Mucosa of descending colon (tissue), 3 donors: ENCODE measurements at places on chromosomes 4 and X.

DNA sequence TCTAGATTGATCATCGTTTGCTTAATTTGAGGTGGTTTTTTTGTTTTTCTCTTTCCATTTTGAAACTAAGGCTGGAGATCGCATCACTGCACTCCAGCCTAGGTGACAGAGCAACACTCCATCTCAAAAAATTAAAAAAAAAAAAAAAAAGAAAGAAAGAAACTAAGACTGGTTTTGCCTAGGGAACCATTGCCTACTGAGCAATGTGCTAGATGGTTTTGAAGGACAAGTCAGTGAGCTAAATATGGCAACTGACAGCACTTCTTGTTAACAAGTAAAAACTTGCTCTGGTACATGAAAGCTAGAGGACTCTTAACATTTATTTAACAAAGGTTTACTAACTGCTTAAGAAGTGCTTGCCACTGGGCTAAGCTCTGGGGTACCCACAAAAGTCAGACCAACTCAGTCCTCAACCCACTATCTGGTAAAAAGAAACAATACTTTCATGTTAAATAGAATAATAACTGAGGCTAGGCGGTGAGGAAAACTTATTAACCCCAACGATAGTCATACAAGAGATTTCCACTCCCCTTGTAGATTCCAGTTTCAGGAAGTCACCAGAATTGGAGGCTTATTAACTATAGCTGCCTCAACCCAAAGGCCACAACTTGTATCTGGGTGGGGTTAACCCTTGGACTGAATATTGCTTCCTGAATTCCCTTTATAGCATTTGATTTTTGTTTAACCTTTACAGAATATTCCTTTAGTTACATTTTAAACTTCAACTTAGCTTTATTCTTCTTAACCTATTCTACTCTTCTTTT, 111.6 kb downstream of the FRYL start:
- DNase-seq: no peak

- DNase-seq: no peak
These were observed 47.8 kb downstream of the LHFPL1 start for GRCh38 chrX:112631892-112632291.

DNA sequence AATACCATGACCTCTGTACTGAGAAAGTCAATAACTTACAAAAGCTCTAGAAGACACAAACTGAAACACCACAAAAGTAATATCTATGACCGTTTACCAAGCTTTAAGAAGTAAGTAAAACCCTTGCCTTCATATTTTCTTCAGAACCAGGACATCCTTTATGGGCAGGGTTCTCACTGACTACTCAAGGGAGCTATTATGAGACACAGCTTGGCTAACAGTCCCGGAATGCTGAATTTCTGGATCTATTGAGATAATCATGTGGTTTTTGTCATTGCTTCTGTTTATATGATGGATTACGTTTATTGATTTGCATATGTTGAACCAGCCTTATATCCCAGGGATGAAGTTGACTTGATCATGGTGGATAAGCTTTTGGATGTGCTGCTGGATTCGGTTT, 19.9 kb upstream of the CDS1 start:
- DNase-seq: no peak

GRCh38 chrX:134004084-134004483, 18.7 kb upstream of the GPC3 start:
- no peak for DNase-seq

DNA sequence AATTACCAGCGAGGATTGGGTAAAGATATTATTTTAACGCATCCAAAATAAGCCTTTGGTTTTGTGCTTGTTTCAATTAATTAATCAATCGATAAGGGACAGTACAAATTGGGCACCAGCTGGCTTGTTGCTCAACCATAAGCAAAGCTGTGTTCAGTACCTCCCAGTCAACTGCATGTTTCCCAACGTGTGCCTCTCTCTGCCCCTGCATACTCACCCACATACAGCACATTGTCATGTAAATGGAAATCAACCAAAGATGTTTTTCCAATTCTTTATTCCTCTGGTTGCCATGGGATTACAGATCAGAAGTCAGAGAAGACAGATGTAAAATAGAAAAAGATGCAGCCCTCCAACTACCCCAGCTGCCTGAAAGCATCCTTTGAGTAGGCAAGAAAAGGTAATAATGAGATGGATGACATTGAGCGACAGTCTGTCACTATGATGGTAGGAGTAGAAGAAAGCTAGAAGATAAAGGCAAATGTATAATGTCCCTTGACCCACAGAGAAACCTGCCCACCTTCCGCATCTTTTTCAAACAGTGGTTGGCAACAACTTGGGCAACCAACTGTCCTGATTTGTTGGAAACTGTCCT, 92.7 kb upstream of the TSPAN7 start:
- DNase-seq: no peak

- DNase-seq: no peak
These were observed 136.2 kb downstream of the PALLD start for GRCh38 chr4:168633064-168633463.

DNA sequence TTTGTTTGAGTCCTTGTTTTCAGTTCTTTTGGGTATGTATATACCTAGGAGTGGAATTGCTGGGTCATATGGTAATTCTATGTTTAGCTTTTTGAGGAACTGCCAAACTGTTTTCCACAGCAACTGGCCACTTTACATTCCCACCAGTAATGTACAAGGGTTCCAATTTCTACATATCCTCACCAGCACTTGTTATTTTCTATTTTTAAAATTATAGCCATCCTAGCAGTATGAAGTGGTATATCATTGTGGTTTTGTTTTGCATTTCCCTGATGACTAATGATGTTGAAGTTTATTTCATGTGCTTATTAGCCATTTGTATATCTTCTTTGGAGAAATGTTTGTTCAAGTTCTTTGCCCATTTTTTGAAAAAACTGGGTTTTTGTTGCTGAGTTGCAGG, 39.6 kb downstream of the TMEM164 start:
- DNase-seq: no peak

- no peak for DNase-seq
These were observed 249.1 kb upstream of the BMP3 start for GRCh38 chr4:80781431-80781830.

DNA sequence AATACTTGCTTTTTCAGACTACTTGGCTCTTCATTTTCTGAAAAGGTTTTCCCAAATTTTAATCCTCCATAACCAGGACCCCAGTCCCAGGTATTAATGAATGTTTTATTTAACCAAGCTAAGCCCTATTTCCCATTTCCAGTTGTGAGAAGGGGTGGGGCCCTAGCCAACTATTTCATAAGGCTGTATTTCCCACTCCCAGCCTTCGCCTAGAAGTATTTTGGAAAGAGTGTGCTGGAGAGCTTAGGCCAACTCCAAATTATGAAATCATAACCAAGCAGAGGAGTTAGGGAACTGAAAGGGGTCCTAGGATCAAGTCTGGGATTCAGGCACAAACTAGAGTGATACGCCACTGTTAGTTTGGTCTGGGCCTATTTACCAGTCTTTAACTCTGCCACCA, 148.4 kb upstream of the GPC4 start:
- DNase-seq: no peak

DNA sequence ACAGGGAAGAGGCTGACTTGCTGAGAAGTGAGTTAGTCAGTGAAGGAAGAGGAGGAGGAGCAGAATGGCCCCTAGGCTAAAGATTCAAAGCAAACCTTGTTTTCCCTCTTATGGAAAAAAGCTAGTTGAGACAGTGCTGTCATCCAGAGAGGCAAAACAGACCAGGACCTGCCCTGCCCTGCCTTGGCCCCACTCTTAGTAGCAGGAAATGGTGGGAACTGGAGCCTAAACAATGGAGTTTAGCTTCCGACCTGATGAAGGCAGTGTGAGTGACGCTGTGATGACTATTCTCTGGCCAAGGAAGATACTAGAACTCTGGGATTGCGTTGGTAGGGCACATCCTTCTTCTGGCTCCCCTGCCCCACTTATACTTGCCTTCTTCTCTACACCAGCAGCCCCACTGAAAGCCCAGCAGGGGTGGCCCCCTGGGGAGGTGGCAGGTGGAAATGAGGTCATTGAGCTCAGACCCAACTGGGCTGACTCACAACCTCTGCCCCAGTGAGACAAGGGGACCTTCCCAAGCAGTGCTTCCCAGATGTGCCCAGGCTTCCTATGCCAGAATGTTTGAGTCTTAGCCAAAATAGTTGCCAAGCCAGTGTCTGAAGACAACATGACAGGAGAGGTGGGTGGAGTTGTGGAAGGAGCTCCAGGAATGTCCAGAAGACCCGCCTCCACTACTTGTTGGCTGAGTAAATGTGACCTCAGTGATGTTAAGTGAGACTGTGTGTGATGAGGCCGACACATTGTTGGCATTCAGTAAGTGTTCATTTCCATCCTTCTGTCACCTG, 38.8 kb downstream of the MSN start:
- DNase-seq: no peak

- DNase-seq: no peak
These were observed 28.9 kb downstream of the SYNPO2 start for GRCh38 chr4:118917582-118917981.
